Activated CD4-positive, alpha-beta T cell treated with anti-CD3 and anti-CD28 coated beads for 24 hours (primary cell): ENCODE measurements at places on chromosomes 6 and 20.

GRCh38 chr20:63071541-63072181, 64.9 kb upstream of the BHLHE23 start:
- peak; percentile 22 for DNase-seq

DNA sequence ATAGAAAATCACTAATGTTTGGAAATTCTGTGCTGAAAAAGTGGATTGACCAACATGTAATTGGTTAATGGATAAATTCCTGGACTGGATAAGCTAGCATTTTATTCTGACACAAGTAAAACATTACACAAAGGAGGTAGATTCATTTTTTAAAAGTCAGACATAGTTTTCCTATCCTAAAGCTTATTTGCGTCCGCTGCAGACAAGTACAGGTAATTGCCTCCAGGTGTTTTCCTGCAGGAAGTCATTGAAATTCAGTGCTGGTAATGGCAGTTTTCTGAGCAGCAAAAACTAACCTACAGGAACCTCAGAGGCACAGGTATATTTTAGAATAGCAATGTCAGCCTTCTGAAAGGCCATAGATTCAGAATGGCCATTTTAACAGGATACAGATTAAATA, 20.0 kb upstream of the HIVEP1 start:
- no peak for DNase-seq

DNA sequence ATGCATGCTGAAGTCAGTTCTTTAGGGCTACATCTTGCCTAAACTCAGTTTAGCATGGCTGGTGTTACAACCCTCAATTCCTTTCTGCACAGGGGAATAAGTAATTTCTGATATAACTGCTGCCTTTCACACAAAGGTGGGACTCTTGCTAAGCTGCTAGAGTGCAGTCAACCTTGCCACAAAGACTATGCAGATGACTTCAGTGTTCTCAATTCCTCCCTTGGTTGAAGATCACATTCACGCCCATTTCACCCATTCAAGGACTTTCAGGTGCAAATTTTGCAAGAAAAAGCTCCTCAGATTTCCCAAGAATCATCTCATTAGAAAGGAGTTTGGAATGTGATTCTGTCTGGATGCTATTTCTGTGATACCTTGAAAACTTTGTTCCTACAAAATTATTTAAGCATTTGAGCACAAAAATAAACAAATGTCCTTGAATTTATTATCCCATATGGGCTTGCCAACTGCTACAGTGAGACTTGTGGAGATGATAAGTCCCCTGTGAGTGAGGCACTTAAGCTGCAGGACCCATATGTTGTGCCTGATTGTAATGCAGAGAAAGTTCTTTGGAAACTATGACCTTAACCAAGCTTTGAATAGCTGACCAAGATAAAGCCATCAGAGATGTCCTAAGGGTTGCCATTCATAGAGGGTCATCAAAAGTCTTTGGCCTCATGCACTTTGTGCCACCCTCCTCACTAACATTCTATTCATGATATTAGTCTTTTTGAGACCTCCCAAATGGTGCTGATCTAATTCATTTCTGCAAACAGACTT, 111.8 kb downstream of the PLCB4 start:
- DNase-seq: no peak

GRCh38 chr20:61332016-61332975, 80.2 kb downstream of the CDH4 start:
- DNase-seq: no peak

DNA sequence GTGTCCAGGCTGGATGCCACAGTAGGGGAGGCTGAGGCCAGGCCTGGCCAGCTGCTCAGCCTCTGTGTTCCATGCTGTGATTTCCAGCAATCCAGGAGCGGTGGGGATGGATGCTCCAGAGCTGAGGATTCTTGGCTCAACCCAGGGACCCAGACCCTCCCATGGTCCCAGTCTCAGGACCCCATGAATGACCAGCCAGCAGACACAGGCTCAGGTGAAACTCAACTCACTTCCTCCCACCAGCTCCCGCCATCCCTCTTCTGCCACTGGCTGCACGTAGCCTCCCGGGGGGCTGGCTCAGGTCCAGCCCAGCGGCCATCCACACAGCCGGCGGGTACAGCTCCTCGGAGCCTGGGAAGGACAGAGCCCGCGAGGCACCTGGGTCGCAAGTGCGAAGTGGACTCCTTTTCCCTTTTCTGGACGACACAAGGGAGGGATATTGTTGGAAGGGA, 54.5 kb upstream of the DACT2 start:
- no peak for DNase-seq

DNA sequence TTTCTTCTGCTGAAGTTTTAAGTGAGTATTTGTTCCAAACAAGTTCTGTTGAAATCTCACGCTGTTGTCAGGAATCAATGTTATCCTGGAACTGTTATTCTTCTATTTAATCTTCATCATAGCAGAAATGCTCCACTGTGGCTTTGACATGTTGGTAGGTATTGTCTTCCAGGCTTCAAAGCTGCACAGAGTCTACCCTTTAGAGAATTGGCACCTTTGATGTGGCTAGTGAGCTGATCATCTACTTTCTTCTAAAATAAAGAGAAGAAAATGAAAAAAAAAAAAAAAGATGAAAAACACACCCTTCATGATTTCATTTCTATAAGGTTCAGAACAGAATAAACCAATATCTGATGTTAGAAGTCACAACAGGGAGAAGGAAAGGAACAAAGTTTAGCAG, 5.8 kb upstream of the ZSCAN23 start:
- DNase-seq: no peak

GRCh38 chr20:8532169-8532568, 400.1 kb downstream of the PLCB1 start:
- no peak for DNase-seq

DNA sequence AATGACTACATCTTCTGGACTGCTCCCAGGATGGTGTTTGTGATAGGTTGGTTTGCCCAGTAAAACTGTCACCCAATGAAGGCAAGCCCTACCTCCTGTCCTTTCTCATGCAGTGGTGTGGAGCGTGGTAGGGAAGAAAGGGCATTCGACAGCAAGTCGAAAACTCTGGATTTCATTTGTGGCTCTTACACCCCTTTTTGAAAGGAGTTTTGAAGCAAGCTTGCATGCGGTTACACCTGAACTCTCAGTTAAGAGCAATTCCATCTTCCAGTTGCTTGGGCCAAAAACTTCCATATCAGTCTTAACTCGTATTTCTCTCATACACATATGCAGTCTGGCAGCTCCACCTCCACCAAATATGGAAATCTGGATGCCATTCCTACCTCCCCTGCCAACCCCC, 19.7 kb upstream of the SLC22A2 start:
- no peak for DNase-seq

- no peak for DNase-seq
Observed at GRCh38 chr20:4633780-4634179, 87.9 kb upstream of the PRND start.

GRCh38 chr6:159181914-159182313, 12.7 kb downstream of the FNDC1 start:
- DNase-seq: no peak

GRCh38 chr20:59845472-59845871, 88.0 kb downstream of the SYCP2 start:
- no peak for DNase-seq

DNA sequence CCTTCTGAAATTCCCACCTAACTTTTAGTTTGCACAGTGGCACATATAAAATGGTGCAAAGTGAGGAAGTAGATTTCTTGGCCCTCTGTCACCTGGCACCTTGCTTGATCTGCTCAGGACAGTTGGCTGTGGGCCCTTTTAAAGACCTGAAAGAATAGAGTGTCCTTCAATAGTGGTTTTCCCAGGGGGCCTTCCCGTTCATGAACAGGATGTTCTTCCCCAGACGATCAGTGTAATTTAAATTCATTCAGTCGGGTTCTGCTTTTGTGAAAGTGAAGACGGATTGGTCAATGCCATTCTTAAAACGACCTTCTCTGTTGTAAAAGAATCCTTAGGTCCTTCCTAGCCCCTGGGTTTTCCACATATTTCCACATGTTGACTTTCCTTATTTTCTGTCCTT, 178.5 kb downstream of the SASH1 start:
- DNase-seq: no peak

GRCh38 chr20:52172392-52173047, 19.1 kb downstream of the ZFP64 start:
- no peak for DNase-seq

GRCh38 chr6:138654715-138655634, 118.6 kb upstream of the CCDC28A start:
- DNase-seq: peak; percentile 4

GRCh38 chr20:46712056-46712636, 2.7 kb downstream of the SLC2A10 start:
- DNase-seq: no peak

DNA sequence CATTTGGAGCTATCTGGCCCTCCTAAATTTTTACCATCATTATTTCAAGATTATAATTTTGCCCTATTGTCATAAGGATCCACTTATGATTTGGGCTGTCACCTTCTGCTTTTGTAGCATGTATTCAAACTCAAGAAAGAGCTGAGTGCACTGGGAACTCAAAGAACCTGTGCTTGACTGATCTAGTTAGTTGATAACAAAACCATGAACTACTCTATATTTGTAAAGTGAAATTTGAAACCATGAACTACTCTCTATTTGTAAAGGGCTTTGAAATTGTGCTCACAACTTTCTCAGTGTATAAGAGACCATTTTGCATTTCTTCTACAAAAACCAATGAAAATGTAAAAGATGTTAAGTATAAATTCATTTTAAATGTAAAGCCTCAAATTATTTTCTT, 77.5 kb upstream of the POPDC3 start:
- no peak for DNase-seq

DNA sequence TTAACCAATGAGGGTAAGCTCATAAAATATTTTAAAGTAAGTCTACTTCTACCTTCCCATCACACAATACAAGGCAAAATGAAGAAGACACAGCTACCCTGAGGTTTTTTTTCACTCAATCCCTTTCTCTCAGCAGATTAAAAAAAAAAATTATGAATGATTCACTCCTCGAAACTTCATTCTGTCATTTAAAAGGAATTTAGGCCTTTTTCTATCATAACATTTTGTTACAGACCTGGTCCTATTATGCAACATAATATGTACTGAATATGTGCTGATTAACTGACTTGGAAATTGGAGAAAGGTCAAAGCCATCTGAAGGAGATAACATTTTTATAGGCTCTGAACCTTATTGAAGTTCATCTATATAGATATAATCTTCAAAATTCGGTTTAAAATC, 45.5 kb downstream of the PRL start:
- DNase-seq: no peak

GRCh38 chr20:1861347-1861976, 33.7 kb upstream of the SIRPA start:
- DNase-seq: no peak

DNA sequence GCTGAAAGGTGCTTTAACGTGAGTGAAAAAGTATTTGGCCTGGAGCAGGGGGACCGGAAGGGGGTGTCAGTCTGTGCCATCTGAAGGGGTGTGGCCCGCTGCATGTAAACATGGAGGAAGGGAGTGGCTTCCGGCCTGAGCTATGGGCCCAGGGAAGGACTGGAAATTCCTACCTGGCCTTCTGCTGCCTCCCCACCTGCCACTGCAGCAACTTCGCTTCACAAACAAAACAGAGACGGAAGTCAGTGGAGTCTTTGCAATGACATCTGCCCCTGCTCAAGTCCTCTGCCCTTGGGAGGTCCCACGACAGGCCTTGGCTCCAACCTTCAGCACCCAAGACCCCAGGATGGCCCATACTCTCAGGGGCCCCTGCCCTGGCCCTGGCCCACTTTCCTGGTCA, 28.1 kb upstream of the FOXP4 start:
- DNase-seq: no peak

- DNase-seq: no peak
Observed at GRCh38 chr6:23268348-23268747, 699.0 kb downstream of the HDGFL1 start.

GRCh38 chr20:44118185-44119033, 68.6 kb downstream of the JPH2 start:
- no peak for DNase-seq

DNA sequence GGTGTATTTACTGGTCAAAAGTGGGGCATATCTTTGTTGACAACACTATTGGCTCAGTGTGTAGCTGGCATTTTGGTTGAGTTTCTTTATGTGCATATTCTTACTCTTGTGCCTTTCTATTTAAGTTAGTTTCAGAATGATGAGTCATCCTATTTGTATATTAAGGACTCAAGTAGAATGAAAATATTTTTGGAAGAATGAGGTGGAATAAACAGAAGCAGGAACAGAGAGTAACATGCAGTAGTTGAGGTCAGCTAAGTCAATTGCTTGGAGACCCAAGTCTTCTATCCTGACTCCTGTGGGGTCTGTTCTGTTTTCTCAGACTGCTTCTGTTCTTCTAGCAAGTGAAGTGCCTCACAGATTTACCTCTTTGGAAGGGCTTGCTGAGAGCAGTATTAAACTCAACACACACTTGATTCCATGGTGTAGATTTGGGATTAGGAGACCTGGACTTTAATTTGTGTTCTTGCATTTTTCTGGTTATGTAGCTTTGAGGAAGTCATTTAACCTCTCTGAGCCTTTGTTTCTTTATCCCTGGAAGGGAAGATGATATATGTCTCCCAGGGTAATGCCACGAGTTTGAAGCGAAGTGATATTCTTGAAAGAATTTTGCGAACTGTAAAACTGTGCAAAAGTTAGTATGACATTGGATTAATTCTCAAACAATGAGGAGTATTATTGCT, 324.3 kb downstream of the QKI start:
- no peak for DNase-seq

- DNase-seq: no peak
Observed at GRCh38 chr6:42339991-42340401, 111.7 kb downstream of the TRERF1 start.

DNA sequence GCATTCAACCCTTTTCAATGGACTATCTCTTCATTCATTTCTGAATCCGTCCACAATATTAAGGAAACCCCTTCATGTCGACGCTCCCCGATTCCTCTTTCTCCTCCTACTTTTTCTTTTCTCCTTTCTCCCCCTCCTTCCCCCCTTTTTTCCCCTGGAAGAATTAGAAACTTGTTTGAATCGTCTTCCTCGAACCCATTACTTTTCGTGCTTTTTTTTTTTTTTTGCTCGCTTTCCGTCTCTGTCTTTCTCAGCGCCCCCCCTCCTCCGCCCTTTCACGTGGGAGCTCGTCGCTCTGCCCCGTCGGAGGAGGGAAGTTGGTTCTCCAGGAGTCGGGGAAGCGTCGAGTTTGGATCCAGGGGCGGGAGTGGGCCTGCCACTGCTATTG, 2.3 kb upstream of the NKX2-2 start:
- no peak for DNase-seq

DNA sequence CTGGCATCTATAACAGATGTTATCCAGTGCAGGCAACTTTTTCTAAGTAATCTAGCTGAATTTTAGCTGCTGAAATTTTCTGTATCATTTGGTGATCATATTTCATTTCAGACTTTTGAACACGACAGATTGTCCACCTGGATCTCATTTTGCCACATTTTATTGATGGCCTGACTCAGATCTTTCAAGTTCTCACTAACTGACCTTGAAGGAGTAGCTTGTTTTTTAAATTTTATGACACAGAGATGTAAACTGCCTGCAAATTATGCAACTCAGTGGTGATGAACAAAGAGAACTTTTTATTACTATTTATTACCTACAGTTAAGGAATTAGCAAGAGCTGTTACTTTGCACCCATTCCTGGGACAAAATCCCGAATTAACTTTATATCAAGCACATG, 366.4 kb downstream of the PAX1 start:
- no peak for DNase-seq
